ENCODE measurements at places on chromosomes 16 and 17.

DNA sequence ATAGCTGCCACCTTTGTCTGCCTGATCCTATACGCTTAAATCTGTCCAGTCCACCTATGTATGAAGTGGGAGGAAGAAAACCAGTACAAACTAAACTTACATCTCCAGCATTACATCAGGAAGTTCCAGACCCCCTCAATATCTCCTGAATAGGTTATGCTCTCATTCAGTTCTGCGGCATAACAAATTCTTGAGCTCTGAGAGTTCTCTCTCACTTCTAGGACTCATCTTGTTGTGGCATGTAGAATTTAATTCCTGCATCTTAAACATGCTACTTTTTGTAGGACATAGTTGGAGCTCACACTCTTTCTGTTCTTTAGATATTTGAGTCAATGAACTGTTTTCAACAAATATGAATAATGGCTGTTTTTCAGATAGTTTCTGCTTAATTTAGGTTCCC lies 662.5 kb downstream of the CDH11 start:
- DNase-seq = no peak

- DNase-seq = no peak
Measured at GRCh38 chr17:69560987-69561441, 146.5 kb downstream of the MAP2K6 start.

GRCh38 chr17:43094129-43094835 lies 30.9 kb downstream of the BRCA1 start:
- no peak for DNase-seq

- no peak for DNase-seq
Measured at GRCh38 chr17:27384726-27385125, 71.5 kb upstream of the KSR1 start.

GRCh38 chr17:2869604-2870003 lies 73.4 kb downstream of the RAP1GAP2 start:
- no peak for DNase-seq
